ENCODE measurements at places on chromosomes 16 and 17.

DNA sequence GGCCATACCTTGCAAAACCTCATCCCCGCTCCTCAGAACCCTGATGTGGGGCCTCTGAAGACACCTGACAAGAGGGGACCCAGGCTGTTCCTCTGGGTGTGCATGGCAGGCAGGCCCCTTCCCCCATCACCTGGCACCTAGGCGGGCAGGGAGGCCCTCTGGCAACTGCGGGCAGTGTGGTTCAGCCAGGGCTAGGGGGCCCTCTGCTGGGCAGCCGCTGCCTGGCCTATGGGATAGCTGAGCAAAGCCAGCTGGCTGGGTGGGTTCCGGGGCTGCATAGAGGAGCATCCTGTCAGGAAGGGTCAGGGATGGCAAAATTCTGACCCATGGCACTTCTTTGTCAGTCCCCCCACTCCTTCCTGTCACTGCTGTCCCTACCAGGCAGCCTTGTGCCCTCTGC is 228.7 kb upstream of the ASIC2 start:
- no peak for DNase-seq

DNA sequence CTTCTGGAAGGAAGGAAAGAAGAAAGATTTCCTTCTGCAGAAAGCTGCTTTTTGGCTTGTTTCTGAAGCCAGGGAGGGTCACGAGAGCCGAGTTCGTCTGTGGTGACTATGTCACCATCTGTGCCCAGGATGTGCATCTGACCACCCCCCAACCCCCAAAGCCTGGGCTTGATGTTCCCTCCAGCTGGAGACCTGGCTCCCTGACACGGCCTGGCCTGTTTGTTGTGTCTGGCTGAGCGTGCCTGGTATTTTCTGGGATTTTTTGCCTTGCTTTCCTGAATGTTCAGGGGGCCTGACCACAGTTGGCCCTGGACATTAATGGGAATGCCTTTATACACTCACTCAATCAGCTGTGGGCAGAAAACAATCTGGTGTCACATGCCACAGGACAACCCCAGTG is 38.9 kb downstream of the LGALS9 start:
- DNase-seq, result no peak

GRCh38 chr16:27129401-27129800 is 62.7 kb downstream of the C16orf82 start:
- DNase-seq, result no peak

DNA sequence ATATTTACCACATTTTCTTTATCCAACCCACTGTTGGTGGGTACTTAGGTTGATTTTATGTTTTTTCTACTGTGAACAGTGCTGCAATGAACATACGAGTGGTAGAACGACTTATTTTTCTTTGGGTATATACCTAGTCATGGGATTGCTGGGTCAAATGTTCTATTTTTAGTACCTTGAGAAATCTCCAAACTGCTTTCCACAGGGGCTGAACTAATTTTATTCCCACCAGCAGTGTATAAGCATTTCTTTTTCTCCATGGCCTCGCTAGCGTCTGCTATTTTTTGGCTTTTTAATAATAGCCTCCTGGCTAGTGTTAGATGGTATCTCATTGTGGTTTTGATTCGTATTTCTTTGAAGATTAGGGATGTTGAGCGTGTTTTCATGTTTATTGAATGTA is 202.3 kb downstream of the LGALS9B start:
- no peak for DNase-seq

- DNase-seq, result no peak
Observed at GRCh38 chr16:79076047-79076767, 524.3 kb downstream of the MAF start.

- no peak for DNase-seq
Observed at GRCh38 chr17:29409963-29410362, 19.8 kb downstream of the TAOK1 start.

DNA sequence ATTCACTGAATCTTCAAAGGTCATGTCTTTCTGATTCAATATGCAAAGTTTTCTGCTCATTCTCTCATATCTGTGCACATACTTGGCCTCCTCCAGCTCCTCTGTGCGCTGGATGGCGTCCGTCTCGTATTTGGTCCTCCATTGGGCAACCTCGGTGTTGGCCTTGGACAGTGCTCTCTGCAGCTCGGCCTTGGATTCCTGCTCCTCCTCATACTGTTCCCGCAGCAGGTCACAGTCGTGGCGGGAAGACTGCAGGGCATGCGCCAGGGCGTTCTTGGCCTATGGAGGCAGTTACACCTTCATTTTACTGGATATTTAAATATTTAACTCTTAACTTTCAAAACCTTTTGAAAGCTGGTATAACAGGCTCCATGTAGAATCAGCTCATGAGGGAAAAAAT is 8.2 kb upstream of the MYH1 start:
- no peak for DNase-seq

- no peak for DNase-seq
Observed at GRCh38 chr17:13825526-13826040, 223.9 kb upstream of the HS3ST3A1 start.
